ENCODE measurements at places on chromosomes 3 and 15.

DNA sequence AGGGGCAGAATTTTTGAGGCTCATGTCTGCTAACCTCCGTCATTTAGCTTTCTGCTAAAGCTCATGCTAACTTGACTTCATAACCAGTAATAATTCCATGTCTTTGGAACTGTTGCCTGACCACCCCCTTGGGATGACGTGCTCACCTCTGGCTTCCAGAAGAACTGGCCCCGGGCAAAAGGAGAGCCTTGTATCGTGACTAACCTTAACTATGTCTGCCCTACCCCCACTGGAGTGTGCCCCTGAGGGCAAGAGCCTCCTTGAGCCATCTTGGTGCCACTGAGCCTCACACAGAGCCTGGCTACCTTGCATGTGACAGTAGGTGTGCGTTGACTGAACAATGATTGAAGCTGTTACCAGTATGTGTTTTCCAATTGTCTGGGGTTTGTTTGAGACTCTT is 4.7 kb downstream of the LRRK1 start:
- no peak for DNase-seq

DNA sequence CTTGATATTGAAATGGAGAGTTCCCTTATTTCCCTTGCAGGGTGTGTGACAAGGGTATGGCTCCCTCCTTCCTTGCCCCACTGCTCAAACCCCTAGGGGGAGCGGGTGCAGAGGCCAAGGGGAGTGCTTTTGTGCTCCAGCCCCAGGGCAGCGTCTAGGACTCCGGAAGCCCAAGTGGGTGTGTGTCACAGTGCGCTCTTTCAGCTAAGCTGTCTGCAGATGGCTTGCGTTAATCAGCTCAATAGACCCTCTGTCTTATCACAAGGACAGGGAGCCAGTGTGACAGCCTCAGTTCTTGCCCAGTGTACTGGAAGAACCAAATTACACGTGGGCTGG is 523.6 kb upstream of the LMCD1 start:
- no peak for DNase-seq

- no peak for DNase-seq
These were observed 6.5 kb downstream of the GCSAM start for GRCh38 chr3:112126511-112126911.

DNA sequence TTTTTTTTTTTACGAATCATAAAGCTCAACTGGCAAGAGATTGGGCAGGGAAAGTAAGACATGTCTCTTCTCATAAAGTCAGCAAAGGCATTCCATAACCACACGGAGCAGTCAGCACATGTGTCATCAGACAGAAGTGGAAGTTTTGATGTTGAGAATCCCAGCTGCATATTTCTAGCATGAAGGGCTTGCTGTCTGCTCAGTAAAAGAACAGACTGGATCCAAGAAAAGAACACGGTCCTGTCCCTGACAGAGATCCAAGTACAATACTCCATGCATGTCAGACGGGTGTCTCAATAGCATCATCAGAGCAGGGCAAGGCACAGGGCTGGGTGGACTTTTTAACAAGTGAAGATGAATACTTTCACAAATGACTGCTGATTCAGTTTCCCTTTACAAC is 38.2 kb downstream of the ABI3BP start:
- no peak for DNase-seq

- peak; percentile 24 for DNase-seq
These were observed 640.4 kb upstream of the CADM2 start for GRCh38 chr3:84318273-84318809.

DNA sequence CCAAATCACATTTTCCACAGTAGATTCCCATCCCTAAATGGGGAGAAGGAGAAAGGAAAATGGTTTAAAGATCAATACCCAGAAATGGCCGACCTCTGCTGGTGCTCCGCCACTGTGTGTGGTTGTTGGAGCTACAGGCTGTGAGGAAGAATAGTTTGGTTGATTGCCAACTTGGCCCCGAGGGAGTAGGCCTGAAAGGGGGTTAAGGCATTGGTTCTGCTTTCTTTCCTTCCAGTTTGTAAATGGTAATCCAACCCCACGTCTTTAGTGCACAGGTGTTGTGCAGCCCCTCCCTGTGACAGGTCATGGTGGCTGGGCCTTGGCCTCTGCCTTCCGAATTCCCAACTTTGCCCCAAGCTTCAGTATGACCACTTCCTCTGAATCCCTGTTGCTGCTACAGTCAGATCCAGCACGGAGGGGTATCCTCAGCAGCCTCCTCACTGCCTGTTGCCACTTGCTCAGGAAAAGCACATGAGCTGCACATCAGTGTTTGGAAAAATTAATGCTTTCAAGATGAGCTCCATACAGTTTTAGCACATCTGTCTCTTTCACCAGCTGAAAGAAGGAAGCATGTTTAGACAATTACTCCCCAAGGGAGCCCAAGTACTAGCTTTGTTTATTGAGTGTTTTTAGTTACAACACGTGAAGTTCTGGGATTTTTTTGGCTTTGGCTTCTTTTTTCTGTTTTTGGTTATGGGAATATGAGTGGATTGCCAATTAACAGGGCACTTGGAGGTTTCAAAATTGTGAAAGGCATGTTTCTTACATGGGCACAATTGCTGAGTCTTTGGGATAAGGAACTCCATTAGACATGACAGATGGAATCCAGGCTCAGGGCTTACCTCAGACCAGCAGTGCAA is 92.3 kb upstream of the ROPN1 start:
- DNase-seq = no peak

- DNase-seq = no peak
These were observed 212.3 kb upstream of the CFAP20DC start for GRCh38 chr3:59262076-59262498.

All from Panc1 (cell line).